Activated naive CD4-positive, alpha-beta T cell treated with Interleukin-2 at 50 U/mL for 16 hours (primary cell): ENCODE measurements at places on chromosomes 1 and 21.

DNA sequence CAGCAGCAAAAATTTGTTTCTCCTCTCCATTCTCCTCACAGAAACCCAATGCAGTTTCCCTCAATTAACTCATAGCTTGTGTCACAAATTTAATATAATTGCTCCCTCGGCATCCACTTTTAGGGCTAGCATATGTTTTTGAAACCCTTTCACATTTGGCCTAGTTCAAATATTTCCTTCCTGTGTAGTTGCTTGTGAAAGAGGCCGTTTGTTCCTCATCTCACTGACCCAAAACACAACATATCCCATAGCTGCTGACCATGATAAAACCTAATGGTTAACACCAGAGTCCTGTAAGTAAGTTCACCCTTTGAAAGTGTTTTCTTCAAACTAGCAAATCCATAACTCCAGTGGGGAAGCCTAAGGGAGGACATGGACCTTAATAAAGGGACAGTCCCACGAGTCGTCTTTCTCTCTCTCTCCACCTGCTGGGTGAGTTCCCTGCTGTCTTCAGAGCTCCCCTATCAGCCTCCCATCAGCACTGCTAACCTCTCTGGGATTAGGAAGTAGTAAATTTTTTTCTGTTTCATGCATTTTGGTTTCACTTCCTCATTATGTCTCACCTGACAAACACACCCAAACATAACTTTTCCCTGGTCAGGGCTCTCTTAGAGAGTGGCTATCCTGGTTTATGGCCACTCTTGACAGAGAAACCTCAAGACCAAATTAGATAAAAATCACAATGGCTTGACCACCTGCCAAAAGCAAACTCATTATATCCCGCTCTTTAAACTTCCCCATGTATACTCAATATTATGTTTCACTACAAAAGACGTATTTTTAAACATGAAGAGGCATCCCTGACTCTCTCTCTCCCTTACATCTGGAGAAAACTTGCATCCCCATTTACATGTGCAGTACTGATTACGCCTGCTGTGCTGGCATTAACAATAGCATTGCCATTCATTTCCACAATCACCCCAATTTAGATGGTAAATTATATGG, 177.7 kb upstream of the HP1BP3 start:
- no peak for DNase-seq

- no peak for DNase-seq
These were observed 19.6 kb downstream of the CDKN2C start for GRCh38 chr1:50989694-50990093.

DNA sequence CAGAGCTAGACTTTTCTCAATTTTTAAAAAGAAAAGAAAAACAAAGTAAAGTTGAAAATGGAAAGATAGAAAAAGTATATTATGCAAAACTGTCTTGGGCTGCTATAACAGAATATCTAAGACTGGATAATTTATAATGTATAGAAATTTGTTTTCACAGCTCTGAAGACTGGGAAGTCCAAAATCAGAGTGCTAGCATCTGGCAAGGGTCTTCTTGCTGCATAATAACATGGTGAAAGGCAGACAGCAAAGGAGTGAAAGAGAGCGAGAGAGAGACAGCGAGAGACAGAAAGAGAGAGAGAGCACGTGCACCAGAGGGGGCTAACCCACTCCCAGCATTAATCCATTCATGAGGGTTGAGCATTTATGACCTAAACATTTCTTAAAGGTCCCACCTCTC, 59.1 kb upstream of the SPOCD1 start:
- no peak for DNase-seq

- DNase-seq = no peak
These were observed 74.7 kb downstream of the RIPK4 start for GRCh38 chr21:41692185-41692565.

DNA sequence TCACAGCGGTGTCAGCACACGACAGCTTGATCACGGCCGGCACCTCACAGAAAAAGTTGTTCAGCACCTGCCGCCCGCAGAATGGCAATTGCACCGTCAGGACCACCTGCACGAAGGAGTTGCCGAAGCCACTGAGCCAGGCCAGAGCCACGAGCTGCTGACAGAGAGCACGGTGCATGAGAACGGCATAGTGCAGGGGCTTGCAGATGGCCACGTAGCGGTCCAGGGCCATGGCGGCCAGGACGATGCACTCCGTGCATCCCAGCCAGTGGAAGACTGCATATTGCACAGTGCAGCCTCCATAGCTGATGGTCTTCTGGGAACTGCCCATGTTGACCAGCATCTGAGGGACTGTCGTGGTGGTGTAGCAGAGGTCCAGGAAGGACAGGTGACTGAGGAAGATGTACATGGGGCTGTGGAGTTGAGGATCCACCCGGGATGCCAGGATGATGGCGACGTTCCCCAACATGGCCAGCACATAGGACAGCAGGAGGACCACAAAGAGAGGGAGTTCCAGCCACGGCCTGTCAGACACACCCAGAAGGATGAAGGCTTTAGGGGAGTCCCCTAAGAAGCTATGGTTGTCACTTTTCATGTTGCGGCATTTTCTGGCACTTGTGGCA, 6.4 kb downstream of the OR2B11 start:
- DNase-seq = no peak

- no peak for DNase-seq
These were observed 35.4 kb downstream of the RSPH1 start for GRCh38 chr21:42460391-42461184.

DNA sequence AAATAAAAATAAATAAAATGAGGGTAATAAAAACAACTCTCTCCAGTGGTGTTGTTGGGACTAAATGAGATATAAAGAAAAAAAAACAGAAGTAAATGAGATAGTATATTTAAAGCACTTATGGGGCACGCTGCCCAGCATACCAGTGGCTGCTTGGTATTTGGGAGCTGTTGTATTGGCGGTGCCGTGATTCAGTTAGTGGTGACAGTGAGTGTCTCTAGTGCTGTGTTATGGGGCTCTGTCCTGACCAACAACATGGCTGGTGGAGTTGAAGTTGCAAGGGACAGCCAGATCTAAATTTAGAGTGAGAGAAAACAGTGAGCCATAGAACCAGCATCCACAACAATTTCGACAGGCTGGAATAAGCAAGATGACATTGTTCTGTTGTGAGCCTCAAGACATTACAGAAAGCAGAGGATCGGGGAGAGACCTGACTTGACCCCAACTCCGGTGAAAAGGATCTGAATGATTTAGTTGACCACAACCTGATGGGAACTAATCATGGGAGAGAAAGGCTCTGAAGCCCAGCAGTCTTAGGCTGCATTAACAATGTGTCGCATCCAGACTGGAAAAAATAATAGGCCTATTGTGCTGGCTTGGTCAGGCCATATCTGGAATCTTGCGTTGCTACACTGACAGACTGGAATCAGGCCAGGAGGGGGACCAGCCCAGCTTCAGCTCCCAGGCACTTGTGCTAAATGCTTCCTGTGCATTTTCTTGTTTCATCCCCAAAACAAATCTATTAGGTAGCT, 2.4 kb upstream of the MFSD2A start:
- no peak for DNase-seq

DNA sequence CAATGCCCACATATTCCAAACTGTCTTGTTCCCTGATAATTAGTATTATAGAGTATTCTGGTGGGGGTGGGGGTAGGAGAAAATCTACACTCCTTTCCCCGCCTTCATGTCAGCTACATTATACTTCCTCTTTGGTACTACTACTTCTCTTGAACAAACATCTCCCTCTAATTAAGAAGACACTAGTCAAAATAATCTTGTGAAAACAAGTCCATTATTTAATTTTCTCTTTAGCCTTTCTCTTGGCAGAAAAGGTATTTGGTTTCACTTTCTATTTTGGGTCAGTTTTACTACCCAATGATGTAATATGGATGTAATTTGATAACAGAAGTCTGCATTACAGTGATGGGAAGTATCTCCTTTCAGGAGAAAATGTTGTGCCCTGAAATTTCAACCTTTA, 22.5 kb downstream of the NTMT2 start:
- DNase-seq = no peak

- no peak for DNase-seq
These were observed 44.1 kb downstream of the STYXL2 start for GRCh38 chr1:167137793-167138510.

- no peak for DNase-seq
These were observed 27.8 kb downstream of the TMEM53 start for GRCh38 chr1:44646261-44647110.

DNA sequence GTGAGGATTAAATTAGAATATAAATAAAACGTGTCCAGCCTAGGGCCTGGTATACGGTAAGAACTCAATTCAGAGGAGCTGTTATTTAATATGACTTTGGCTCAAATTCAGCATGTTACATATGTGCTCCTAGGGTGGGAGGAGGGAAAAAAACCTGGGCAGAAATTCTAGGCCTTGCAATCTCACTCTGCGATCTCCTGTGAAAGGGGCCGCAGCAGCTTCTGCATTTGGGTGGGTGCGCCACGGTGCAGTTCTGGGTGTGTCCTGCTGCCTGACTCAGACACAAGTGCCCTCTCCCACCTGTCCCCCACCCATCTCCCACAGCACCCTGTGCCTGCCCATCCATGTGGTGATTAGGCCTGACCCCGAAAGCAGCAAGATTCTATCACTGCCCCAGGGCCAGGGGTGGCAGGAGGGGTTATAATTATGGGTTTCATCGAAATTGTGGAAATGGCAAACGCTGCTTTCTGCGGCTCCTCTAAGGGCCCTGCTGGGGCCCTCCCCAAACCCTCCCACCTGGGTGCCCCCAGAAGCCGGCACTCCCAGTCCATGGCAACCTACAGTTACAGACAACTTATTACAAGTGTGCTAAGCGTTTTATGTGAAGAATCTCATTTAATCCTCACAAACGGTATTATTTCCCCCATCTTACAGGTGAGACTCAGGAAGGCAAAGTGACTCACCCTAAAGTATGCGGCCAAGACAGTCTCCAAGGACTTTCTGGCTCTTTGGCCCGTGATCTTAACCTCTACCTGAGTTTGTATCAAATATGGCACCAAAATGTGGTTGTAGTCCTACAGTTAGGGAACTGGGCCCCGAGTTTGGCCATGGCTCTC, 25.5 kb upstream of the GRHL3 start:
- no peak for DNase-seq

- peak; percentile 13 for DNase-seq
These were observed 74.6 kb downstream of the DMRTA2 start for GRCh38 chr1:50348449-50349241.

DNA sequence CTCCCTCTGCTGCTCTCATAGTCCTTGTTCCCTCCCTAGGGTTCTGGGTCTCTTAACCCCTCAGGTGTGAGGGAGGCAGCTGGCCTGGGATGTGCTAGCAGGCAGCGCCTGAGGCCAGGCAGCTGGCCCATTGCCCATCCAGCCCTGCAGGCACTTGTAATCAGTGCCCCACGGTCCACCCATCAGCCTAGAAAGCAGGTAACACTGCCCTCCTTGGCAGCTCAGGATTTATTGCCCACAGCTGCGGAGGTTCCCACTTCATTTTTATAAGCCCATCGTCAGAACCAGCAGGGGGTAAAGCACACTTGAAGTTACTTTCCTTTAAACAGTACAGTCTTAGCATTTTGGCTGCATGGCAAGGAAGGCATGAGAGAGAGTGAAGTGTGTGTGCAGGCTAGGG, 70.6 kb downstream of the TMEM53 start:
- DNase-seq = no peak

DNA sequence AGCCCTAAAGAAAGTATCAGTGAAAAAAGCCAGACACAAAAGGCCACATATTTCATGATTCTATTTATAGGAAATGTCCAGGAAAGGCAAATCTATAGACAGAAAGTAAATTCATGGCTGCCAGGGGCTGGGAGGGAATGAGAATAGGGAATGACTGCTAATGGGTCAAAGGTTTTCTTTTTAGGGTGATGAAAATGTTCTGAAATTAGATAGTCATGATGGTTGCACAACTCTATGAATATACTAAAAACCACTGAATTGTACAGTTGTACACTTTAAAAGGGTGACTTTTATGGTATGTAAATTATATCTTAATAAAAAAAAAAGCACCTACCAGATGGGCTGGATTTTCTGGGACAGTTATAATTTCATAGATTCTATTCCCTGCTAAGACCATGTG, 114.8 kb downstream of the CNIH3 start:
- no peak for DNase-seq

DNA sequence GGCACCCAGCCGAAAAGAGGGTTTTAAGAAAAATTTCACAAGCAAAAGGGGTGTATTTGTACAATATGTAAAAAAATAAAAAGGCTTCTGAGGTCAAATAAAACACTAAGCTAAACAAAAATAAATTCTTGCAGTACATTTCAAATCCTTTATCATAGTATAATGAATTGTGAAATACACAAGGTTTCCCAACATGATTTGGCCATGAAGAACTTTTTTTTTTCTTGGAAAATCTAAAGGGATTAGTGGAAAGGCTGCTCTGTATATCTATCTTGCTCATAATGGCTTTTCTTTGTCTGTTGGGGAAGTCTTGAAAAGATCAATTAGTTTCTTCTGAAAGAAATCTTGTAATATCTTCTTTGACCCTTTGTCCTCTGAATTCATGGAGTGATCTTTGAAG, 593.4 kb downstream of the PLPP3 start:
- no peak for DNase-seq

- DNase-seq = no peak
These were observed 54.0 kb downstream of the AHDC1 start for GRCh38 chr1:27549807-27550408.

- DNase-seq = no peak
These were observed 118.4 kb downstream of the RERE start for GRCh38 chr1:8698937-8699447.

GRCh38 chr1:165153182-165153581, 203.3 kb downstream of the LMX1A start:
- DNase-seq = no peak

DNA sequence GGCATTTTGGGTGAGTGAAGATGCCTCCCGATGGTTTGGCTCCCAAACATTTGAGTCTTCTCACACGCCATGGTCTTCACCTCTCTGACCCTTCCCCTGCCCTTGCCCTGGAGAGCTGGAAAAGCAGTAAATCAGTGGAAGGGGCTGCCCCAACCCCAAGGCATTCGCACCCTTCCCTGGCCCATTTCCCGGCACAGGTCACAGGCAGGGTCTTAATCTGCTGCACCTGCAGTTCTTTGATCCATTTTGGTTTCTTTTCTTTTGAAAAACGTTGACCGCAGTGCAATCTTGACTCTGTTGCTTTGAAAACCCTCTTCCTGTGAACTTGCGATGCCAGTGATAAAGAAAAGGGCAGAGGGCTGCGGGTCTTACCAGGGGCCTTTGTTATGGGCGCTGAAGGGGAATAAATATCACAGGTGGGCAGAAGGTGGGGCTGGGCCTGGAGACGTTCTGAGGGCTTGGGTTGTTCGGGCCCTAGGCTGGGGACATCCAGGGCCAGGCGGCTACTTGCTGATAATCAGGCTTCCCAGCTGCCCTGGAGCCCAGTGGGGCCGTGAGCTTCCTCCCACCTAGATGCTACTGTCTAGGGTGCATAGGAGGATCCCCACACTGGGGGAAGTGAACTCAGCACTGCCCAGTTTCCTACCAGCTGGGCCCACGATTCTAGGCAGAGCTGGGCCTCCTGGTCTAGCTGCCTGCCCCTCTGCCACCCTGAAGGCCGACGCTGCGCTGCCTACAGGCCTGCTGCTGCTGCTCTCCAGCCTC, 38.6 kb upstream of the EPS8L3 start:
- DNase-seq = peak; percentile 53

GRCh38 chr1:109277434-109278204, 5.3 kb downstream of the PSRC1 start:
- DNase-seq = peak; percentile 71
